ENCODE measurements at places on chromosomes 11 and 22. TPM values are rescaled to one million over a fixed set of nuclear protein-coding genes. Genes with fewer than 3 reads are reported as not detected.

TSSK2 gene
- total RNA-seq, result not detected

SMTNL1 gene
- not detected for total RNA-seq

DPP3 gene
- 83.3 TPM for total RNA-seq

P2RX3 gene
- total RNA-seq, result not detected

DLG2 gene
- 276 TPM for total RNA-seq

CENPM gene
- total RNA-seq, result 62.1 TPM

ART5 gene
- total RNA-seq, result not detected

AMOTL1 gene
- 68.5 TPM for total RNA-seq

ARHGAP42 gene
- total RNA-seq, result 8.3 TPM

DCDC1 gene
- total RNA-seq, result 1.0 TPM

TOM1 gene
- 30.1 TPM for total RNA-seq

MUC6 gene
- total RNA-seq, result not detected

RFPL3 gene
- not detected for total RNA-seq

LDLRAD3 gene
- total RNA-seq, result 13.1 TPM

RIMBP3B gene
- total RNA-seq, result 0.87 TPM

UPK3A gene
- total RNA-seq, result not detected

GRK3 gene
- total RNA-seq, result 3.2 TPM

OR56A1 gene
- not detected for total RNA-seq

C1QTNF5 gene
- total RNA-seq, result 0.31 TPM

MS4A7 gene
- total RNA-seq, result not detected

OR51E2 gene
- total RNA-seq, result not detected
